Vagina (tissue), 2 donors: ENCODE measurements at places on chromosomes 12 and 14. TPM values are rescaled to one million over a fixed set of nuclear protein-coding genes. Genes with fewer than 3 reads are reported as not detected.
A peak's percentile ranks its signal among the peaks of the same experiment; 100 is the strongest.

- H3K27me3 ChIP-seq, result no peaks in the 10 kb centered on the region
- H3K36me3 ChIP-seq, result no peaks in the 10 kb centered on the region
Measured at GRCh38 chr14:101957406-101958234, 6.8 kb upstream of the DYNC1H1 start.

- H3K36me3 ChIP-seq, result no peaks in the 10 kb centered on the region
- peak; percentile 70 for DNase-seq
- no peaks in the 10 kb centered on the region for H3K27me3 ChIP-seq
Measured at GRCh38 chr14:101357559-101358319, 203.6 kb upstream of the DIO3 start.

GRCh38 chr14:81871706-81872105, 338.1 kb upstream of the SEL1L start:
- no peaks in the 10 kb centered on the region for H3K4me1 ChIP-seq
- no peaks in the 10 kb centered on the region for H3K27me3 ChIP-seq
- no peak overlapping the region for H3K4me3 ChIP-seq
- H3K36me3 ChIP-seq, result no peaks in the 10 kb centered on the region
- H3K27ac ChIP-seq, result no peak overlapping the region

Gene ESRRB
- total RNA-seq, result 0.74 TPM

GRCh38 chr14:65333943-65334687, 78.4 kb upstream of the FUT8 start:
- H3K4me3 ChIP-seq, result no peak overlapping the region
- H3K27ac ChIP-seq, result peak overlapping the region; percentile 9
- H3K4me1 ChIP-seq, result peaks cover 29% of the 10 kb centered on the region
- DNase-seq, result no peak
- no peaks in the 10 kb centered on the region for H3K36me3 ChIP-seq
- no peaks in the 10 kb centered on the region for H3K27me3 ChIP-seq

Gene GDF3
- not detected for total RNA-seq

GRCh38 chr14:93033084-93033982, 82.4 kb downstream of the ITPK1 start:
- no peak for DNase-seq
- no peaks in the 10 kb centered on the region for H3K36me3 ChIP-seq
- H3K27me3 ChIP-seq, result no peaks in the 10 kb centered on the region
- H3K4me3 ChIP-seq, result no peak overlapping the region

Gene KRT6C
- 257 TPM for total RNA-seq

Gene GLT8D2
- total RNA-seq, result 11.0 TPM

Gene HCAR1
- 0.25 TPM for total RNA-seq

DNA sequence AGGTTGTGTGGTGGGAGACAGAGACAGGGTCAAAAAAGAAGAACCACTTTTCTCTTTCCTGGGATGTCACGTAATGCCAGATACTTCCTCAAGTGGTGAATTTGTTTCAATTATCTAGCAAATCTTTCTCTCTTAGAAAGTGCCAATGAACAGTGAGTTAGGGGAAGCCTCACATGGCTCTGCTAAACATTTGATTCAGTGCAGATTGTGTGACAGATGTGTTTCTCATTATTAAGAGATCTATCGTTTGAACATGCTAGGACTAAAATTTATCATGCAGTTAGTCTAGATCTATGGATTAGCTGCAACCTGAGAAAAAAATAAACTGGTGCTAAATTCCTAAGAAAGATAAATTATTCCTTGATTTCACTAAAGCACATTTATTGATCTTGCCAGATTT, 247.8 kb downstream of the MDGA2 start:
- H3K36me3 ChIP-seq, result no peaks in the 10 kb centered on the region
- no peak for DNase-seq
- no peak overlapping the region for H3K4me3 ChIP-seq
- H3K27ac ChIP-seq, result no peak overlapping the region
- no peaks in the 10 kb centered on the region for H3K27me3 ChIP-seq
- H3K4me1 ChIP-seq, result no peaks in the 10 kb centered on the region

DNA sequence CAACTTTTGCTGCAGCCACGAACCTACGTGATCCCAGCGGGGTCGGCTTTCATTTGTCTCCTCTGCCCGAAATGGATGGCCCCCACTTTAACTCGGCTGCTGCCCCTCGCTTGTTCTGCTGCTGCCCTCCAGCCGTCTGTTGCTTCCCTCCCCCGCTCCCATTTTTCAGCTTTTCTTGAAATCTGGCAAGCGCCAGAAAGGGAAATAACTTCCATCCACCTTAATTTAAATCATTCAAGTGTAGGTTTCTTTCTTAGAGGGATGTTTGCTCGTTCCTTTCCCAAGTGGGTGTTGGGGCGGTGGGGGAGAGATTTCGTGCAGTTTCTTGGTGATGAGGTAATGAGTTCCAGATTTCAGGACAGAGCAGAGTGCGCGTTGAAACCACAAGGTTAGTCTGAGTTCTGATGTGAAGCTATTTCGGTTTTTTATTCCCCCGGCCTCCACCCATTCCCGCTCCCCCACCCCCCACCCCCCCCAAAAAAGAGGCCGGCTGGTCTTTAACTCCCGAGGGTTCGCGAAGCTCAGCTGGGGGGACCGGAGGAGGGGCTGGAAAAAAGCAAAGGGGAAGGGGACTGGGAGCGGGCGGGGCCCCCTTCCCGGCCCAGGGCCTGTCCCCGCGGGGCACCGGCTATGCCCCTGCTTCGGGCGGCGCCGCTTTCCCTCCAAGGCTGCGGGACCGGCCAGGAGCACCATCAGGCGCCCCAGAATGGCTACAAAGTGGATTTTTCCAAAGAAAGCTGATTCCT, 2.2 kb upstream of the ZFP36L1 start:
- H3K4me3 ChIP-seq, result peak overlapping the region; percentile 95
- H3K27ac ChIP-seq, result peak overlapping the region; percentile 99
- H3K27me3 ChIP-seq, result no peaks in the 10 kb centered on the region
- no peak for DNase-seq
- peaks cover 13% of the 10 kb centered on the region for H3K4me1 ChIP-seq
- H3K36me3 ChIP-seq, result peaks cover 19% of the 10 kb centered on the region

- no peak for DNase-seq
- peak overlapping the region; percentile 3 for H3K27ac ChIP-seq
- no peak overlapping the region for H3K4me3 ChIP-seq
- H3K27me3 ChIP-seq, result no peaks in the 10 kb centered on the region
- peaks cover 5% of the 10 kb centered on the region for H3K36me3 ChIP-seq
Measured at GRCh38 chr14:59454139-59454538, 11.0 kb downstream of the GPR135 start.

Gene KLHL33
- total RNA-seq, result 1.2 TPM

DNA sequence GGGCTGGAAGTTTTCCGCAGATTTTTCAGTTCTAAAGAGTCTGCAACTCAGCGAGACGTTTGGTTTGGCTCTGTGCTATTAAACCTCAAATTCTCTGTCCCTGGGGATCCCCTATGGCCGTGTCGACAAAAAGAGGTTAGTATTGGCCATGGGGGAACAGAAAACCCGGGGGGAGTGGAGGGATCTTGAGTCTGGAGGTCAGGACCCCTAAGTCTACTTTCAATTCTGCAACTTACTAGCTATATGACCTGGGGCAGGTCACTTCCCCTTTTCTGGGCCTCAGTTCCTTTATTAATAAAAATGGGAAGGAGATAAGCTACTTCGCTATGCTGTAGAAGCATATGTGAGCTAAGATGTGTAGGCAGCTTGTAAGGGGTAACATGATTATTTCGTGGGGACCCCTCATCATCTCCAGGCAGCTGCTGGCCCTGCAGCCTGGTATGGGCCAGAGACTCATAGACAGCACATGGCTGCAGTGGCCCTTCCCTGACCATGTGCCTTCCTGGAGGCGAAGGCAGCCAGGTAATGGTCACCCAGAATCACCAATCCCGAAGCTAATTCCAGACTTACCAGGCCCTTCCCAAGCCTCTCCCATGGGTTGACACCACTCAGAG, 8.6 kb downstream of the ASB2 start:
- DNase-seq, result no peak
- peaks cover 36% of the 10 kb centered on the region for H3K4me1 ChIP-seq
- H3K27me3 ChIP-seq, result no peaks in the 10 kb centered on the region
- H3K27ac ChIP-seq, result no peak overlapping the region

Gene LRFN5
- 197 TPM for total RNA-seq

- no peak overlapping the region for H3K4me3 ChIP-seq
- no peak for DNase-seq
- H3K36me3 ChIP-seq, result no peaks in the 10 kb centered on the region
Measured at GRCh38 chr12:51507178-51507577, 82.5 kb downstream of the SLC4A8 start.
